ENCODE measurements at places on chromosomes 6 and 20.

GRCh38 chr6:112037783-112038216 lies 16.1 kb upstream of the CCN6 start:
- no peak for DNase-seq

DNA sequence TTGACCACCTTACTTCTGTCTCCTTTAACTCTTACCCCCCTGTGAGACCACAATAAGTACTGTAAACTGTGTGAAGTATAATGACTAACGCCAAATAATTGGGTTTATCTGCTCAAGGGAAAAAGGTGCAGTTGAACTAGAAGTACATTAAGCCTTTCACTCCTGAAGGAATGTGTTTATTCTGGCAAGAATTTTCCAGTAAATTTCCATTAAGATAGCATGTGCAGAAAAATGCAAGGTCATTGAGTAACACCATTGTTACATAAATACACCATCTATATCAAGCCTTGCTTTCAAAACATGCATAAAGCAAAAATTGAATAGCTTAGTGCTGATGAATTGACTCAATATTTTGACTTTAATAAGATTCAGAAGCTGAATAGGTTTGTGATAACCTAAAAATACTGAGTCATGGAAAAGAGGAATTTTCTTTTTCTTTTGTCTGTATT lies 65.4 kb downstream of the ARHGAP18 start:
- no peak for DNase-seq

- no peak for DNase-seq
Observed at GRCh38 chr6:159564456-159564855, 128.6 kb downstream of the SOD2 start.

DNA sequence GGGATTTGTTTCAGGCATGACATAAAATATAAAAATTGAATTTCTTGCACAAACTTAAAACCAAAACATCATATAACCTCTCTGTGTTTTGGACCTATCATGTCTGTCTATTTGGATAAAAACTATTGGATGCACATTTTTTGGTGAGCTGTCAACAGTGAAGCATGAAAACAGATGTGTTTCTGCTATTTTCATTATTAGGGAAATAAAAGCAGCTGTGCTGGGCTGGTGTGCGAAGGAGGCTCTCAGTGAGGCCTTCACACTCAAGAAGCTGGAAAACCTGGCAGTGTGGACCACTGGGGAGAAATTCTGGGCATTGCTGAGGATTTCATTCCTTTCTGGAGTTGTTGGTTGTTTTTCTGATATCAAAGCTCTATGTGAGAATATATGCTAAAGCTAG lies 395.3 kb downstream of the GJA1 start:
- no peak for DNase-seq

DNA sequence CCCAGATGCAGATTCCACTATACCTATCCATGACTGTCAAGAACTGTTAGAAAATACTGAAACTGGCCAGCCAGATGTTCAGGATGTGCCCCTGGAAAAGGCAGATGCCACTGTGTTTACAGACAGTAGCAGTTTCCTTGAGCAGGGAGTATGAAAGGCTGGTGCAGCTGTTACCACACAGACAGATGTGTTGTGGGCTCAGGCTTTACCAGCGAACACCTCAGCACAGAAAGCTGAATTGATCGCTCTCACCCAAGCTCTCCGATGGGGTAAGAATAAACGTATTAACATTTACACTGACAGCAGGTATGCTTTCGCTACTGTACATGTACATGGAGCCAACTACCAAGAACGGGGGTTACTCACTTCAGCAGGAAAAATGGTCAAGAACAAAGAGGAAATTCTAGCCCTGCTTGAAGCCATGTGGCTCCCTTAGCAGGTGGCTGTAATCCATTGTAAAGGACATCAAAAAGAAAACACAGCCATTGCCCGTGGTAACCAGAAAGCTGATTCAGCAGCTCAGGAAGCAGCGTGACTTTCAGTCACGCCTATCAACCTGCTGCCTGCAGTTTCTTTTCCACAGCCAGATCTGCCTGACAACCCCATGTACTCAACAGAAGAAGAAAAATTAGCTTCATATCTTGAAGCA lies 459.7 kb upstream of the HTR1E start:
- no peak for DNase-seq

All from AML-193 (cell line).